ENCODE measurements at places on chromosomes 3 and 15.

- DNase-seq, result no peak
These were observed 5.2 kb downstream of the KCTD6 start for GRCh38 chr3:58497097-58497496.

DNA sequence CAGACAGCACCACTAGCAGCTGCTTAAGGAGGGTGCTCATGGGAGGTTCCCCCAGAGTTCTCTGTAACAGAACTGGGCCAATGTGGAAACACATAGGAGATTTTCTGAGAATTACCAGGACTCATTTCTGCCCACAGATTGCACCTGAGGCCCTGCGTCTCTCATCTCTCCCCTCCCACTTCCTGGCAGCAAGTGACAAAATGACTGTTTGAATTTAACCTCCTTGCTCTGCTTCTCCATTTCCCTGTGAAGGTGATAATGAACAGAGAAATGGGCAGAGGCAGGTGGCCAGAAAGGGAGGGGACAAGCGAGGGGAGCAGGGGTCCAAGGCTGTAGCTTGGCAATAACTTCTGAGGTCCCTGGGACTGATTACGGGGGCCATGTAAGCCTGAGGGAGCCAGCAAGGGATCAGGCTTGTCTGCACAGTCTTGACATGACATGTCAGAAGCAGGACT lies 8.0 kb downstream of the EPHB1 start:
- DNase-seq, result peak; percentile 43

DNA sequence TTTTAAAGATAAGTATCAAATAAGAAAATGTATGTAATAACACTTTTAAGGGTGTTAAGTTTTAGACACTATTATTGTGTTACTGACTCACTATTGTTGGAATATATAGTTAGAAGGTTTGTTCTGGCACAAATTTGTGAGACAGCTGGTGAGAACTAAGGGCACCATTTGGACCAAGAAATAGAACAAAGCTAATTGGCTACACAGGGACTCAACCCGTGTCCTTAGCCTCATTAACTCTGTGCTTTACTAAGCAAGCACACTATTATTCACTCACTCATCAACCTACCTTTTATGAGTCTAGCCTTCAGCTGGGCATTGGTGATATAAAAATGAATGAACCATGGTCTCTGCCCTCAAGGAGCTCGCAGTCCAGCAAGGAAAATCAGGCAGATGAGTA lies 4.1 kb upstream of the UNC13C start:
- no peak for DNase-seq

DNA sequence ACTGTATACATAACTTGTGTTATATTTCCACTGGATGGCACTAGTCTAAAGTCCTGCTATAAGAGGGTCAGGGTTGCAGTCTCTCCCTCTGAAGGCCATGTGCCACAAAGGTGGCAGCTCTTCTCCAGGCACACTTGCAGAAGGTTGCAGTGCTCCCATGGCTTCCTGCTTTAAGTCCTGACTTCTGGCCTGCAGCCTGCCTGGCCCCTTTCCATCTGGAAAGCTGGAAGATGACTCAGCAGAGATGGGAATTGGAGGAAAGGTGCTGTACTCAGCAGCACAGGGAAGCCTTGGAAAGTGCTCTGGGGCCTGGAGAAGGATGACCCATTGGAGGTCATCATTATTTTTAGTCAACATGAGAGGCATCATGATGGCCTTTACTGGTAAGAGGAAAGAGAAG lies 40.9 kb upstream of the MRPL3 start:
- DNase-seq, result no peak

- DNase-seq, result no peak
These were observed 11.2 kb upstream of the CPB1 start for GRCh38 chr3:148816427-148816826.

GRCh38 chr3:184350618-184351017 lies 10.8 kb downstream of the CLCN2 start:
- no peak for DNase-seq

- DNase-seq, result no peak
These were observed 143.6 kb downstream of the USP13 start for GRCh38 chr3:179796421-179796820.

GRCh38 chr15:35013370-35013769 lies 25.3 kb upstream of the ZNF770 start:
- no peak for DNase-seq

DNA sequence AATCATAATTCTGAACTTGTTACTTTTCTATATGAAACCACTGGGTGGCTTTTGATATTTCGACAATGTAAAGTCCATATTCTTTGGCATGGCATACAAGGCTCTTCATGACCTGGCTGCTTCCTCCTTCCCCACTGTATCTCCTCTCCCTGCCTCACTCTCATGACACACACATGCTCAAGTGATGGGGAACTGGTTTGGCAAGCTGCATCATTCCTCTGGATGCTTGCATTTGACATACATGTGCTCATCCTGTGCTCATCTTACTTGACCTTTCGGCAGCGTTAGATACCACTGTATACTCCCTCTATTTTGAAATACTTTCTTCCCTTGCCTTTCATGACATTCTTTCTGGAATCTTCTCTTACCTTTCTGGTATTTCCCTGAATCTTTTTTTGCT lies 51.8 kb upstream of the ZDHHC23 start:
- DNase-seq, result no peak

GRCh38 chr3:146431240-146431639 lies 38.1 kb downstream of the PLSCR2 start:
- no peak for DNase-seq

GRCh38 chr3:25107918-25108617 lies 320.0 kb upstream of the RARB start:
- no peak for DNase-seq

DNA sequence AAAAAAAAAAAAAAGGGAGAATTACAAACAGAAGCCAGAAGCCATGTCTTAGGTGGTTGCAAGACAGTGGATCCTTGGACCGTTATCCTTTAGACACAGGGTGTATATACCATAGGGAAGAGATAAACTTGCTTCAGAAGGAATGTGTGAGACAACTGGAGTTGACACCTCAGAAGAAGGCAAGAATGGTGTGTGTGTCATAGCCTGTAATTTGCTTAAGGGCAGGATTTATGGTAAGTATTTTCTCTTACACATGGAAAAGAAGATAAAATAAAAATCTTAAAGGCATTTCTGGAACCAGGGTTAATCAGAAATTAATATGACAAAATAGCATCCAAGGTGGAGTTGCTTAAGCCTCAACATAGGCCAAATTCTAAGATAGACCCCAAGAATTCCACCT lies 19.3 kb upstream of the DNAJC19 start:
- DNase-seq, result no peak

- DNase-seq, result peak; percentile 65
These were observed 3.6 kb downstream of the PRSS50 start for GRCh38 chr3:46713898-46714552.

- no peak for DNase-seq
These were observed 22.0 kb downstream of the TSEN2 start for GRCh38 chr3:12506201-12506709.

DNA sequence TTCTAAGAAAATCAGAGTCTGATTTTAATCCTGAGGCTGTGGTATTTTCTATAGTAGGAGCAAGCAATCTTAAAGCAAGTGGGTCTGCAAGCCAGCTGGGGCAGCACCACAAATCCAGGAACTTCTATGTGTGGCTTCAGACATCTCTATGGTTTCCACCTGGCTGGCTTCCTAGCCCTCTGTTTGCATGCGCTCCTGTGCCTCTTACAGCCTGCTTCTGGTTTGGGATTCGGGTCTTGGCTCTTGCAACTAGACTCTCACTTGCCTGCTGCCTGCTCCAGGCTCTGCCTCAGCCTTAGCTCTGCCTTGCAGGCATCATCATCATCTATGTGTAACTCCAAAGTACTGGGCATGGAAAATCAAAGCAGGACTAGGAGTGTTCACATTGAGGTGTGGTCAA lies 43.4 kb downstream of the MINDY4B start:
- no peak for DNase-seq

Data from coronary artery (tissue), 2 donors.